ENCODE measurements at places on chromosomes 6 and 20.

DNA sequence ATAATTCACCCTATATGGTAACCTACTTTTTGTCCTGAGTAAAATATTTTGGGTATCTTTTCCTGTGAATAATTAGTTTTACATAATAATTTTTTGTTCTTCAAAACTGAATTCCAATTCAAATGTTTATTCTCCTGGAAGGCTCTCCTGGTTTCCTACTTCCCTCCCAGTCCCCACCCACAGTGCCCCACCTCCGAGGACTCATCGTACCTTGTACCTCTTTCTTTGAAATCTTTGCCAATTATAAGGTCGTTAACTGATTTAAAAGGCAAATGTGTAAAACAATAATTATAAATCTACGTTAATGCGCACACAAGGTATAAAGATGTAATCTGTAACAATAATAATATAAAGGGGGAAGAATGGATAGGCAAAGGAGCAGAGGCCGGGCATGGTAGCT, 40.5 kb upstream of the VEGFA start:
- DNase-seq: no peak

DNA sequence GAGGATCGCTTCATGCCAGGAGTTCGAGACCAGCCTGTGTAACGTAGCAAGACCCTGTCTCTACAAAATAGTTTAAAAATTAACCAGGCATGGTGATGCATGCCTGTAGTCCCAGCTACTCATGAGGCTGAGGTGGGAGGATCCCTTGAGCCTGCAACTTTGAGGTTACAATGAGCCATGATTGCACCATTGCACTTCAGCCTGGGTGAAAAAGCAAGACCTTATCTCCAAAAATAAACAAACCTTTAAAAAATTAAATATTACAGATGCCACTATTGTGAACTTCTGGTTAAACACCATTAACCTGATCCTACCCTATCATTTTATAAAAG, 116.8 kb downstream of the ARHGAP18 start:
- DNase-seq: no peak

DNA sequence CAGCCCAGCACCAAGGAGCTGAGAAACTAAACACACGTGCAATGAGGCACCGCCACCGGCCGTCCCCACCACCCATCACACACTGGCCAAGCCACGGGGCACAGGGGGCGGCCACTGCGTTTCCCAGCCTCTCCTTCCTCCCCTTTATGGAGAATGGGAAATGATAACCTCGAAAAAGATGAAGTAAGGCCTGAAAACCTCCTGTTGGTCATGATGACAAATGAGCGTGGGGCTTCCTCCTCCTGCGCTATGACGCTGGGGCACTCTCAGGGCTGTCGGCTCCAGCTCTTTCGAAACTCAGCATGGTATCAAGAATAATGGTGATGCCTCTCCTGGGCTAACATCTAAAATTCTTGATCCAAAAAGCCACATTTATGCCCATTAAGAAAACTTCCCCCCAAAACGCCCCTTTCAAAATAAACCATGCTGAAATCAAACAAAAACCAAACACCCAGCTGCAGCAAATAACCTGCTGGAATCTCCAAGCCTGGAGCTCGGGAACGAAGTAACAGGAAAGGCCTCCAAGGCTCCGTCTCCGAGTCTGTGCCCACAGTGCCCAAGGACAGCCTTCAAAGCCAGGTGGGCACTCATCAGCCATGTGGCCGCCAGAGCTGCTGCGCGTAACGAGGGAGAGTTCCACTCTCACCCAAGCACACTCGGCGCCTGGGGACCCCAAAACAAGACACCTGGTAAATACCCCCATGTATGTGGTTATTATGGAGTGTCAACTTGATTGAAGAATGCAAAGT, 50.0 kb downstream of the TAF4 start:
- no peak for DNase-seq

DNA sequence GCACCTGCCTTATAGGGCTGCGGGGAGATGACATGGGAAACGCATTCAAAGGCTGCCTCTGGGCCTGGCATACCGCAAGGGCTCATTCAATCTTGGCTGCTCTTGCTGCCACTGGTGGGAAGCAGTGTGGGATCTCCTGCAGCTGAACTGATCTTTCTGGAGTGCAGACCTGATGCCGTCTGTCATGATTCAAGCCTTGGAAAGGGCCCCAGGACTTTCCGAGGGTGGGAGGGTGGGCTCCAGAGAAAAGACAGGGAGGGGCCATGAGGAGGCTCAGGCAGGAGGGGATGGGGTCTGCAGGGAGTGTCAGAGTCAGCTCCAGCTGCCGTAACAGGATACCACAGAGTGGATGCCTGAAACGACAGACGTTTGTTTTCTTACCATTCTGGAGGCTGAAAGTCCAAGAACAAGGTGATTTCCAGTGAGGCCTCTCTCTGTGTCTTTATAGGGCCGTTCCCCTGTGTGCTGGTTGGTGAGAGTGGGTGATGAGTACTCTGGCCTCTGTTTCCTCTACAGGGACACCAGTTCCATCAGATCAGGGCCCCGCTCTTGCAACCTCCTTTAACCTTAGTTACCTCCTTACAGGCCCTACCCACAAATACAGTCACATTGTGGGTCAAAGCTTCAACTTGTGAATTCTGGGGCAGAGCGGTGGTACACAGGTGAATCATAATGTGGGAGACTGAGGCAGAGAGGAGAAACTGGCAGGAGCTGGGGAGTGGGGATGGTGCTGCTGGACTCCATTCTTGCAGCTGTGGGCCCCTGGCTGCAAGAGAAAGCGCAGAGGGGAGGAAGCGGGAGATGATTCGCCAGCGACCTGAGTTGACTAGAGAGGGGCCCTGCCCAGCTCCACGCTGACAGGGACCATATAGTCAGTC, 148.4 kb downstream of the SYCP2 start:
- DNase-seq: no peak

GRCh38 chr6:52547647-52548352, 29.1 kb downstream of the TRAM2 start:
- DNase-seq: no peak

GRCh38 chr20:9566977-9567376, 52.6 kb downstream of the LAMP5 start:
- no peak for DNase-seq

- no peak for DNase-seq
These were observed 12.3 kb downstream of the EDEM2 start for GRCh38 chr20:35134880-35135279.

DNA sequence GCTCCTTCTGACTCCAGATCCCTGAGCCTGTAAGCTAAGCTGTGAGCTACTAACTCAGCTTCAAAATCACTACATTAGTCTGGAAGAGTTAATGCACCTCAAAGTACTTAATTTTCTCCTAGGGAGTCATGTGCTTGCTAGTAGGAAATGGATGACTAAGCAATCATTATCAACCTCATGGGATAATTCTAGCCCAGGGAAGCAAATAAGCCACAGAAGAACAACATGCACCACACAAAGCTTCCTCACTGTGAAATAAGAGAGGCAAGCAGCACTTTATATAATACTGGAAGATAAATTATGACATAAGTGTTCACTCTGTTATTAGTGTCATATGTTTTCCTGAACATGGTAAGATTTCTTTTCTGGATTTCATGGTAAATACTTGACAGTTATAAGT, 57.9 kb upstream of the RCAN2 start:
- no peak for DNase-seq

- peak; percentile 25 for DNase-seq
These were observed 6.0 kb downstream of the RGS17 start for GRCh38 chr6:153125032-153125431.

GRCh38 chr6:5967594-5967993, 39.1 kb downstream of the NRN1 start:
- no peak for DNase-seq

DNA sequence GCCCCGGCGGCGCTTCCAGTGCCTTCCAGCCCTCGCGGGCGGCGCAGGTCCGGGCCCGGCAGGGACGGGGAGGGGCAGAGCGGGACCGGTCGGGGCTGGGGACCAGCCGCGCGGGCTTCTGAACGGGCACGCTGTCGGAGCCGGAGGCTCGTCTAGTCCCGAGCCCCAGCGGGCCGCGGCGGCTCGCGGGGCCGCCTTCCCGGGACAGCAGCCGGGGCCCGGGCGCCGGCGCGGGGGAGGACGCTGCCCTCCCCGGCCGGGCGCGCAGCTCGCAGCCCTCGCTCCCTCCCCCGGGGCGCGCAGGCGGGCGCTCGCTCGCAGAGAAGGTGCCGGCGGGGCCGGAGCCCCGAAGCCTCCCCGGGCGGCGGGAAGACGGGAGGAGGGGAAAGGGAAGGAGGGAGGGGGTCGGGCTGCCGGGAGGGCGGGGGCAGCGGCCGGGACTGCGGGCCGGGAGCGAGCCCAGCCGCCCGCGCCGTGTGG, 696 bp upstream of the SIRPA start:
- DNase-seq: no peak

DNA sequence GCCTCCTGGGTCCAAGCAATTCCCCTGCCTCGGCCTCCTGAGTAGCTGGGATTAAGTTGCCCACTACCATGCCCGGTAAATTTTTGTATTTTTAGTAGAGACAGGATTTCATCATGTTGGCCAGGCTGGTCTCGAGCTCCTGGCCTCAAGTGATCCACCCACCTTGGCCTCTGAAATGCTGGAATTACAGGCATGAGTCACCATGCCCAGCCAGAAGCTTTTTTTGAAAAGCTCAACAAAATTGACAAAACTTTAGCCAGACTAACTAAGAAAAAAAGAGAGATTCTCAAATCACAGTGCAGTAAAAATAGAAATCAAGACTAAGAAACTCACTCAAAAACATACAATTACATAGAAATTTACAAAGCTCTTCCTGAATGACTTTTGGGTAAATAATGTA, 420.6 kb downstream of the COL12A1 start:
- DNase-seq: no peak

GRCh38 chr6:47473791-47474346, 3.7 kb upstream of the CD2AP start:
- no peak for DNase-seq

GRCh38 chr6:157099912-157100593, 223.3 kb downstream of the TMEM242 start:
- DNase-seq: no peak

DNA sequence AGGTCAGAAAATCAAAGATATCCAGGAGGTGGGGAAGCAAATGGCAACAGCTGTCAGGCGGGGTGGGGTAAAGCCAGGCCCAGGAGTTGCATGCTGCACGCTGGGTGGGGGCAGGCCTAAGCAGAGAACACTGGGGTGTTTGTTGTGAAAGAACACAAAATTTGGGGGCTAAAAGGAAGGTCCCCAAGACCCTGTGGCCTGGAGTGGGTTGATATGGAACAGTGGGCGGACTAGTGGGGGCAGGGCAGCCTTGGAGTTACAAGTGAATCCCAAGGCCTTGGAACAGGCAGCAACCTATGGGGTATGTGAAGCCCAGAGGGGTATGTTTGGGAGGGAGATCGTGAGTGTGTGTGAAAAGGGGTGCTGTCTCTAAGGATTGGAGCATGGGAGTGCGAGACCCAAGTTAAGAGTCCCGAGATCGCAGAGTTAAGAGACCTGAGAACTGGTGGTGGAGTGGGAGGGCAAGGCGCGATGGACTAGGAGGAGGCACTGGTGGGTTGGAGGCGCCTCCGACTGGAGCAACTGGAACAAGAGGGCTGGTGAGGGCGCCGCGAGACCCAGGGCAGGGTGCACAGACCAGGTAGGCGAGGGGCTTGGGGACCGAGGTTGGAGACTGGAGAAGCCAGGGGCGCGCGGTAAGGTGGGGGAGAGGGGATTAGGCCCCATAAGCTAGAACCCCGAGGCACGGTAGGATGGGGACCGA, 658 bp downstream of the CUL7 start:
- DNase-seq: no peak

- DNase-seq: no peak
These were observed 77.2 kb downstream of the SSR1 start for GRCh38 chr6:7235712-7236305.

DNA sequence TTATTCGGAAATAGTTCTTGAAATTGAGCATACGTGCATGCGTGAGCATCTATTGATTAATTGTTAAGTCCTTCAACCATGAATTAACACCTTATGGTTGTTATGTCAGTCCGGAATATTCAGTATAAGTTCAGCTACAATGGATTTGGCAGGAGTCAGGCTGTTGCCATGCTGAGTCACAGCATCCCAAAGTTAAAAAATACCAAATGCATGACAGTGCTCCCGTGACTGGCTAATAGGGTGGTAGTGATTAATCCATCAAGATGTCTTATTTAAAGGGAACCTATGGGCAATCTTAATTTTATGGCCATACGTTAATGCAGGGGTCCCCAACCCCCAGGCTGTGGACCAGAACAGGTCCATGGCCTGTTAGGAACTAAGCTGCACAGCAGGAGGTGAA, 10.5 kb downstream of the RAE1 start:
- no peak for DNase-seq

GRCh38 chr6:159693894-159694545, 979 bp upstream of the SOD2 start:
- peak; percentile 84 for DNase-seq

DNA sequence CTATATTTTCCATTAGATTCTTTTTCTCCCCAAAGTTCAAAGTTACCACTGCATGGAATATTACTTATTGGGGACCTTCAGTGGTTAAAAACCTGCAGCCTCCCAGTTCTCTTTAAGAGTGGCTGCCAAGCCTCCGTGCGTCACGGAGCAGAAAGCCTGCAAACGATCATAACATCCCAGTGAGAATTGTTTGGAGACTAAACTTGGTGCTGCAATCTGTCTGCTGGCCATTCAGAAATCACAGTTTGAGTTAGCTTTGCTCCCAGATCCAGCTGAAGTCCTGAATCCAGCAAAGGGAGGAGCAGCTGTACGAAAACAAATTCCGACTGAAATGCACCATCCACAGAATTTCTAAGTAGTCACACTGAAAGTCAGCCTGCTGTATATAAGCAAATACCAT, 213.5 kb upstream of the PDE10A start:
- no peak for DNase-seq

- no peak for DNase-seq
These were observed 28.0 kb downstream of the DIDO1 start for GRCh38 chr20:62898093-62898964.

DNA sequence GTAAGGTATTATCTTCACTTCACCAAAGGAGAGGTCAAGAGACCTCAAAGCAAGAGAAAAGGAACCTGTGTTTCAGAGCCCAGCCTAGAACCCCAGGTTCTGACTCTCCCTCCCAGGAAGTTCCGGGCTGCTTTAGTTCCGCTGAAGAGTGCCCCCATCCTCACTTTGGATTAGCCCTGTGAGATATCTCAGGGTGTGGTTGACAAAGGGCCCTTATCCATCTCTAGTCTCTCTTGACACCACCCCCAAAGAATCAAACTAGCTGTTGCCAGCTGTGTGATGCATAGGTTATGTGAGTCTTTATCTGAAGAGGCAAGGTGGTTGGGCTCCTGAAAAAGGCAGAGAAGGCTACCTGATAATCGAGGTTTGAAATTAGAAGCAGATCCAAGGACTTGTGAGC, 20.6 kb downstream of the BRPF3 start:
- DNase-seq: no peak

GRCh38 chr6:167968091-167968490, 29.4 kb upstream of the KIF25 start:
- no peak for DNase-seq

GRCh38 chr6:160798625-160799024, 96.6 kb downstream of the PLG start:
- DNase-seq: no peak

- DNase-seq: no peak
These were observed 203.0 kb downstream of the CDC5L start for GRCh38 chr6:44590471-44590870.

GRCh38 chr6:131995917-131996316, 44.7 kb upstream of the CCN2 start:
- DNase-seq: no peak
